ENCODE measurements at places on chromosomes 7 and 10. TPM values are rescaled to one million over a fixed set of nuclear protein-coding genes. Genes with fewer than 3 reads are reported as not detected.

The GHRHR gene
- not detected for total RNA-seq

- no peak for DNase-seq
- no peaks in the 10 kb centered on the region for H3K4me1 ChIP-seq
- no peak overlapping the region for H3K4me3 ChIP-seq
- H3K27ac ChIP-seq, result no peak overlapping the region
These were observed 29.0 kb upstream of the DAGLB start for GRCh38 chr7:6476596-6477317.

The MYH16 gene
- not detected for total RNA-seq

The THSD7A gene
- total RNA-seq, result 36.4 TPM

DNA sequence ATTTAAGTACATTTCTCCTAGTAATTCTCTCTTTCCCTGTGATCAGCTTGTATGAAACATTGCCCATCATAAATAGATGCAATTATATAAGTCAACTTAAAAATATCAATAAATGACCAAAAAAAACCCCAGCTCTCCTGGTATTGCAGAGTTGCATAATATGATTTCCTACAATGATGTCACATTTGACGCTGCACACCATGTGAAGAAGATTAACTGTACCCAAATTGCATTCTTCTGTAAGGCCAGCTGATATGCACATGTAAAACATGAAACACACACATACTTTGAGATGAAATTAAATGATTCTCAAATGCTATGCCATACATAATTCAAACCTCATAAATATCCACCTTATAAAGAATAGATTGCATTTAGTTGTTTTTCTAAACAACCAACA is 115.5 kb downstream of the AGMO start:
- DNase-seq, result no peak
- H3K27me3 ChIP-seq, result no peaks in the 10 kb centered on the region
- no peak overlapping the region for H3K27ac ChIP-seq

- H3K4me1 ChIP-seq, result no peaks in the 10 kb centered on the region
- H3K36me3 ChIP-seq, result no peaks in the 10 kb centered on the region
- H3K4me3 ChIP-seq, result no peak overlapping the region
- H3K27ac ChIP-seq, result no peak overlapping the region
- H3K27me3 ChIP-seq, result no peaks in the 10 kb centered on the region
These were observed 627.9 kb upstream of the FOXK1 start for GRCh38 chr7:4054158-4054557.

DNA sequence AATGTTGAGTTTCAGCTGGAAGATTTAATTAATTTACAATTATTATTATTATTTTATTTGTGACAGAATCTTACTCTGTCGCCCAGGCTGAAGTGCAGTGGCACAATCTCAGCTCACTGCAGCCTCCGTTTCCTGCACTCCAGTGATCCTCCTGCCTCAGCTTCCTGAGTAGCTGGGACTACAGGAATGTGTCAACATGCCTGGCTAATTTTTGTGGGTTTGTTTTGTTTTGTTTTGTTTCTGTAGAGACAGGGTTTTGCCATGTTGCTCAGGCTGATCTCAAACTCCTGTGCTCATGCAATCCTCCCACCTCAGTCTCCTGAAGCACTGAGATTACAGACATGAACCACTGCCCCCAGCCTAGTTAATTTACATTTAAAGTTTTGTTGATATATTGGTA is 93.8 kb upstream of the MEOX2 start:
- H3K27ac ChIP-seq, result no peak overlapping the region
- no peak overlapping the region for H3K4me3 ChIP-seq
- H3K27me3 ChIP-seq, result no peaks in the 10 kb centered on the region
- H3K4me1 ChIP-seq, result no peaks in the 10 kb centered on the region

The COL17A1 gene
- total RNA-seq, result not detected

DNA sequence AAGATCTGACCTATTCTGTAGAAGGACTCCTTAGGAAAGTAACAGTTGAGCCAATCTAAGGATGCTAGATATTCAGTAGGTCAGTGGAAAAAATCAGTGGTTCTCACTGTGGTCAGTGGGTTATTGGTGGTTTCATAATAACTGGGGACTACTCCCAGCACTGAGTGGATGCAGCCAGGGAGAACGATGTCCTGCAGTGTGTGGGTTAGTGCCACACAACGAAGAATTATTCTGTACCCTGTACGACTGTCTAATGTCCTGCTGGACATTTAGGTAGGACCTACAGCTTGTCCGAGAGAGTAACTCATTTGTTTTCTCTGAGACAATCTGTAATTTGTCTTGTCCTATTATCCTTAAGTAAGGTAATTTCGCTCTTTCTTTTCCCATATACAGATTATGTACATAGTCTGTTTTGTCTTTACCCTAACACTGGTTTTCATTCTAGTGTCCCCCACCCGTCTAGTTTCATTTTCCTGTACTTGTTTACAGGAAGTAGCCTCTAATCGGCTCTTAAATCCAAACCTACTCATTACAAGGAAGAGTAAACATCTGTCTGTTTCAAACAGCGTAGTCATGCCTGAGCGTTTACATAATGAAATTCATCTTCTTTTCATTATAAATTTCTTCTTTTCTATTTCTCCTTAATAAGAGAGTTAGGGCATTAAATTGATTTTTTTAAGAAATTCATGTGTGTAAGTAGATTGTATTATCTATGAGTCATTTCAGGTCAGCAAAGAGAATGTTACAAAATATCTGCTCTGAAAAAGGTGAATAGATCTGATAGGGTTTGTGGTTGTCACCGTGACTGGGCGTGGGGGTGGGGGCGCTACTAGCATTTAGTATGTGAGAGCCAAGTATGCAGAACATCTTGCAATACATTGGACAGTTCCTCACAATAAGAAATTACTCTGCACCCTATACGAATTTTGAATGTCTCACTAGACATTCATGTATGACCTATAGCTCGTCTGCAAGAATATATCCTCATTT is 8.3 kb upstream of the ZC3HAV1L start:
- DNase-seq, result no peak
- no peaks in the 10 kb centered on the region for H3K4me1 ChIP-seq
- no peaks in the 10 kb centered on the region for H3K27me3 ChIP-seq
- H3K4me3 ChIP-seq, result no peak overlapping the region

The ADRA2A gene
- 4.5 TPM for total RNA-seq

The TMED4 gene
- 88.9 TPM for total RNA-seq

GRCh38 chr7:116436305-116436826 is 63.2 kb upstream of the CAV2 start:
- H3K4me1 ChIP-seq, result peaks cover 10% of the 10 kb centered on the region
- H3K27ac ChIP-seq, result no peak overlapping the region

DNA sequence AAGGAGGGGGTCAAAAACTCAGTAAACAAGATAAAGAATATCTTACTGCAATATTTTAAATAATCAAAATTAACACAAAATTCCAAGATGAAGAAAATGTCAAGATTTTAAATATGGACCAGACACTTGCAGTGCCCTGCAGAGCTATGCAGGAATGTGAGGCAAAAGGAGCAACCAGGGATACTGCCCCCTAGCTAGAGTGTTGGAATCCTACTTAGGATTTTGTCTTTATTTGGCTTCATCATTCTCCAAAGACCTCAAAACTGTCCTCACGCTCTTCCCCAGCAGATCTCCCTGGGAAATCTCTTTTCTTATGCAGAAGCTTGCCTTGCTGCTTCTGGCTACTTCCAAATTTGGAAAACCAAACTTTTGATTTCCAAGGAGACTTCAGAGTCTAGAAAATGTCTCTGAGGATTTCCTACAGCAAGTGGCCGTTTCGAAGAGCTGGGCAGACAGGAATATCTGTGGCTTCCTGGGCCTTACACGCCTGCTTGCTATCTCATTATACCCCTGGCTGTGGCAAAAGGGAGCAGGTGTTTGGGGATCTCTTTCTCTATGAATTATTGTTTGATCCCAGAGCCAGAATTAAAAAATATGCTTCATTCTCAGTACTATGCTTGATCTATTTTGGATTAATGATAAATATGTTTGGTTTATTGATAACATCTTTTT is 232.2 kb upstream of the BMPER start:
- H3K36me3 ChIP-seq, result no peaks in the 10 kb centered on the region
- no peak for DNase-seq
- H3K27ac ChIP-seq, result no peak overlapping the region
- no peaks in the 10 kb centered on the region for H3K4me1 ChIP-seq

DNA sequence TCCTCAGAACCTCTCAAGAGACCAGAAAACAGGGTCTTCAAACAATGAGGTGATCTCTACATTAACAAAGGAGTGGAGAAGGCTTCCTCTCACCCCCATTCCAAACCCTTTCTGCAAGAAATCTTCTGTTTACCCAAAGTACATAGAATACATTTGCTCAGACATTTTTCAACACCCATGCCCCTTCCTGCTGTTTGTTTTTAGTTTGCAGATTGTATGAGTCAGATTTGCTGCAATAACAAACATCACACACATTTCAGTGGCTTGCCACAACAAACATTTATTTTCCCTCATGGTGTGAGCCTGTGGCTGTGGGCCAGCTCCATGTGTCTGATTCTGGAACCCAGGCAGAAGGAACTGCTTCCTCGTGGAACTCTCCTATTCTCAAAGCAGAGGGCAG is 68.2 kb upstream of the BAIAP2L1 start:
- no peak overlapping the region for H3K27ac ChIP-seq
- H3K27me3 ChIP-seq, result no peaks in the 10 kb centered on the region
- no peaks in the 10 kb centered on the region for H3K4me1 ChIP-seq
- DNase-seq, result no peak
- H3K4me3 ChIP-seq, result no peak overlapping the region

- no peak overlapping the region for H3K4me3 ChIP-seq
- H3K4me1 ChIP-seq, result no peaks in the 10 kb centered on the region
- DNase-seq, result no peak
- H3K27ac ChIP-seq, result no peak overlapping the region
These were observed 490.5 kb upstream of the ANKRD30A start for GRCh38 chr10:36634916-36635315.

DNA sequence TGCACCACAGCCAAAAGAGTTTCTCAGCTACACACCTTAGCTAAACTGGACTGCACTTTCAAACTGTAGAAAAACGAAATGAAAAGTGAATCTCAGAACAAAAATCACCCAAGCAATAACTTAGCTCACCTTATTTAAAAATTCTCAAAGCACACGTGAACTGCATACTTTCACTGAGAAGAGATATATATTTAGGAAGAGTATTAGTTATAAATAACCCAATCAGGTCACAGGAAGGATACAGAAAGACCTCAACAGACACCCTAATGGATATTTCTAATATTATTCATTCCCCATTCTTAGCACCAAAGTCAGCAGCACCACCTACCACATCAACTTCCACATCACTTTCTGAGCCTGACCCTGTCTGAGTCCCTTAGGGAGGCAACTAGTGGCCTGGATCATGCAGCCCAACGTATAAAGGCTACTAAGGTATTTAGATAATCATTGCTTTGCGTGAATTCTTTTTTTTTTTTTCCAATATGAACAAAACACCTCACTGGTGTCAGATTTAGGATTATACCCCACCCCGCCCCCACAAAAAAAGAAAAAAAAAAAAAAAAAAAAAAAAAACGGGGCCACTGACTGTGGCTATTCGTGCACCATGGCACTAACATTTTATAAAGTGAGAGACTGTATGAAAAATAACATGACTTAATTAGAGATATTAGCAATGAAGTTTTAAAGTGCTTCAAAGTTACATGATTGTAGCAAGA is 2.6 kb downstream of the ABI1 start:
- H3K4me3 ChIP-seq, result no peak overlapping the region
- H3K36me3 ChIP-seq, result no peaks in the 10 kb centered on the region
- H3K27me3 ChIP-seq, result no peaks in the 10 kb centered on the region
- H3K27ac ChIP-seq, result no peak overlapping the region
- H3K4me1 ChIP-seq, result no peaks in the 10 kb centered on the region

- DNase-seq, result no peak
- no peaks in the 10 kb centered on the region for H3K36me3 ChIP-seq
- peak overlapping the region; percentile 69 for H3K27ac ChIP-seq
- H3K4me3 ChIP-seq, result no peak overlapping the region
These were observed 18.3 kb downstream of the TACR2 start for GRCh38 chr10:69398466-69398865.

DNA sequence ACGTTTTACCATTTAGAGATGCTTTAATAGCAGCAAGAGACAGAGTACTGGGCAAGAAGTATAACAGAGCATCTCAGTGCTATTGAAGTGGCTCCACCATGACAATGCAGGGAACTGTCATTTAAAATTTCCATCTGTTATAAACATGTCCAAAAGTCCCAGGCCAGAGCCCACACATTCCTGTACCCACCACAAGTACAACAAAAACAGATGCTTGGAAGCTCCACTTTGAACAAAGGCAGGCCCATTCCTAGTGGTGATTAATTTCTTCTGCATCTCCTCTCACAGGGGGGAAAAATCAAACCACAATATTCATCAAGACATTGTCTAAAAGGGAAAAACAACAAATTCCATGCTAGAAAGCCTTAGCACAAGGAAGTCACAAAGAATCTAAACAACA is 627.9 kb downstream of the PARD3 start:
- H3K27me3 ChIP-seq, result no peaks in the 10 kb centered on the region
- H3K36me3 ChIP-seq, result no peaks in the 10 kb centered on the region
- DNase-seq, result no peak
- H3K4me1 ChIP-seq, result no peaks in the 10 kb centered on the region

DNA sequence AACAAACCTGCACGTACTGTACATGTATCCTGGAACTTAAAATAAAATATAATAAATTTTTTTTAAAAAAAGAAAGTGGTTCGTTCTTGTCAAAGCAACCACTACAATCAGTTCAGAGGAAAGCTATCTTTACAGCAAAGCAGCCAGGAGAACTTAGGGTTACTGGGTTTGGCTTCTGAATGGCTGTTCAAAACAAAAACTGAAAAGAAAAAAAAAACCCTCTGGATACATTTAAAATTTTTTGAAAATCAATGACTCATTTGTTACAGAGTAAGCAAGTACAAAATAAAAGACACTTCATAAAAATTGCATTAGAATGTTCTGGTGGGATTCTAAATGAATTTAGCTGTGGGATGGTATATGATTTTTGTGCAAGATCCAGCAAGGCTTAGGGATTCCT is 28.6 kb upstream of the ADD3 start:
- no peak for DNase-seq
- H3K27me3 ChIP-seq, result no peaks in the 10 kb centered on the region
- H3K4me3 ChIP-seq, result no peak overlapping the region
- no peaks in the 10 kb centered on the region for H3K36me3 ChIP-seq
- H3K27ac ChIP-seq, result no peak overlapping the region

DNA sequence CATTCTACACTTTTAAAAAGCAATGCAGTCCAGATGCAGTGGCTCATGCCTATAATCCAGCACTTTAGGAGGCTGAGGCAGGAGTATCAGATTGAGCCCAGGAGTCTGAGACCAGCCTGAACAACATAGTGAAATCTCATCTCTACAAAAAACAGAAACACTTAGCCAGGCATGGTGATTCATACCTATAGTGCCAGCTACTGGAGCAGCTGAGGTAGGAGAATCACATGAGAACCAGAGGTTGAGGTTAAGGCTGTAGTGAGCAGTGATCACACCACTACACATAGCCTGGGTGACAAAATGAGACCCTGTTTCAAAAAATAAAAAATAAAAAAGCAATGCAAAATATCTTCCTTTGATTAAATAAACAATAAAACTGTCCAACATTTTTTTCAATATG is 205.2 kb downstream of the GRM8 start:
- no peak overlapping the region for H3K27ac ChIP-seq
- no peak for DNase-seq
- no peaks in the 10 kb centered on the region for H3K27me3 ChIP-seq
- no peaks in the 10 kb centered on the region for H3K4me1 ChIP-seq
- no peak overlapping the region for H3K4me3 ChIP-seq
- H3K36me3 ChIP-seq, result no peaks in the 10 kb centered on the region

- H3K27ac ChIP-seq, result no peak overlapping the region
- DNase-seq, result no peak
- peaks cover 15% of the 10 kb centered on the region for H3K4me1 ChIP-seq
- H3K27me3 ChIP-seq, result no peaks in the 10 kb centered on the region
- H3K4me3 ChIP-seq, result no peak overlapping the region
These were observed 29.4 kb upstream of the PCGF5 start for GRCh38 chr10:91190876-91191583.
